Urothelium cell line (cell line): ENCODE measurements at places on chromosomes 1 and 21.

DNA sequence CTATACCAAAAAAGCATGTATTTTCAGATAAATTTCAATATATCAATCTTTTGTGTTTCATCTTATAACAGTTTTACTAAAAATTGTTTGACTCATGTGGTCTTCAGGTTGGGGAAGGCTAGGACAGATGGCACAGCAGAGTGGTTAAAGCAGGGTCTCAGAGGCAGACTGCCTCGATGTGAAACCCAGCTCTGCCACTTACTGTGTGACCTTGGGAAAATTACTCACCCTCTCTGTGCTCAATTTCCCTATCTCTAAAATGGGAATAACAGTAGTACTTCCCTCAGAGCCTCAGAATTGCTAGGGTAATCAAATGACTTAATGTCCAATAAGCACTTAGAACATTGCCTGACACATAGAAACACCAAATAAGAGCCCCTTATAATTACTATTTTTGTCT, 262.1 kb upstream of the FMN2 start:
- no peak for DNase-seq

GRCh38 chr1:231016966-231017365, 23.1 kb downstream of the FAM89A start:
- DNase-seq = no peak

GRCh38 chr1:51442198-51442597, 76.9 kb downstream of the EPS15 start:
- DNase-seq = no peak

- DNase-seq = no peak
Observed at GRCh38 chr1:115539061-115539460, 102.7 kb upstream of the VANGL1 start.

DNA sequence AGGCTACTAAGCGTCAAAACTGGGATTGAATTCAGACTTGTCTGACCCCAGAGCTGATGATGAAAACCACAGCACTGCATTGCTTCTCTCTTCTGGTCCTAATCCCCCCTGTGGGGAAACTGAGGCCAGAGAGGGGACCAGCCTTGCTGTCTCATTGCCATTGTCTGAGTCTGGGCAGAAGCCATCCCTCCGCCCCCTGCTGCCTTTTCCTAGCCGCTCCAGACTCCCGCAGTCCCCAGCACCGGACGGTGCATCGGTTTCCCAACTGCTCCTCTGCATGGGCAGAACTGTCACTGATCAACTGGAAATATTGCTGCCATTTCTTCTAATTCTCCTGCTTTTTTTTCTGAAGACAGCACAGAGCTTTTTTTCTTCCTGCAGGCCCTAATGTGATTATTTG, 157.4 kb downstream of the ACTL8 start:
- DNase-seq = no peak

GRCh38 chr1:19636065-19636464, 8.0 kb upstream of the NBL1 start:
- no peak for DNase-seq

DNA sequence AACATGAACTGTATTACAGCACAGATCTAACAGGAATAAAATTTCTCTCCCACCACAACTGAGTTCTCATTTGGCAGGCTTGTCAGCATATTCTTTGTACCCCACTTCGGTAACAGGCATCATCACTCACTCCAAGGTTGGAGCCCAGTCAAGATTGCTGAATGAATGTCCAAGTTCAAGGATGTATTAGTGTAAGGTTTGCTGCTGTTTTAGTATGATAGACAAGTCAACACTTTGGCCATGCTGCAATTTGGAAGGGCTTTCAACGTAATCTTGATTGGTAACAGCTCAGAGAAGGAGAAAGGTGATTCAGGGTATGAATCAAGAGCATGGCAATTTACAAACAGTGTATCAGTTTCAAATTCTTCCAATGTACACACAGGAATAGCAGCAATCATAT, 6.8 kb downstream of the SSX2IP start:
- DNase-seq = no peak

DNA sequence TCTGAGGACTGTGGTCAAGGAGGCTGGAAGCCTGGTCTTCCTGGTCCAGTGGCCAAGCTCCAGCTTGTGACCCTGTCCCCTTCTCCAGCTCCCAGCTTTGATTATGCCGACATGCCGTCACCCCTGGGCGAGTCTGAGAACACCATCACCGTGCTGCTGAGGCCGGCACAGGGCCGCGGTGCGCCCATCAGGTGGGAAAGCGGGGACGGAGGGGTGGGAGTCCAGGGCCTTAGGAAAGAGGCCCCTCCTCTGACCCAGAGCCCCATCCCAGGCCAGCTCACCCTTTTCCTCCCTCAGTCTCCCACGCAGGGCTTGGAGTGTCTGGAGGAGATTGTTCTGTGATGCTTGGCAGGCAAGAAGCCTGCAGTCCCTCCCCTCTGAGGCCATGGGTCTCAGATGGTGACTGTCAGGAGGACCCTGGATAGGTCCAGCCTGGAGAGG, 43.6 kb downstream of the PTPRU start:
- no peak for DNase-seq

GRCh38 chr1:184188037-184188436, 136.5 kb downstream of the TSEN15 start:
- no peak for DNase-seq

DNA sequence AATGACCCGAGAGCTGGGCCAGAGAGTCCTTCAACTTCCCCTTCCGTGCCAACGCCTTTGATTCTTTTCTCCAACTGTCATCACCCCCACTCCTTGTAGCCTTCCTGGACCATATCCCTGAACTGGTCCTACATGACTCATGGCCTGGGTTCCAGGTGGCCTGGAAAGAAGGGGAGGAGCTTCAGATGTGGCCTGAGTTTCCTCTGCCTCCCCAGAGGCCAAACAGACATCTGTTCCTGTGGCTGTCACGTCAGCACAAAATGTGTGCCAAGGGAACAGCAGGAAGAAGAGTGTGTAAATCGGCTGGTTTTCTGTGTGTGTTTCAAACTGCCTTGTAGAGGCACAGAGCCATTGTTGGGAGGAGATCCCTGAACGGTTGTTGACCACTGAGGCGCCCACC, 24.9 kb upstream of the KIRREL1 start:
- DNase-seq = peak; percentile 72

DNA sequence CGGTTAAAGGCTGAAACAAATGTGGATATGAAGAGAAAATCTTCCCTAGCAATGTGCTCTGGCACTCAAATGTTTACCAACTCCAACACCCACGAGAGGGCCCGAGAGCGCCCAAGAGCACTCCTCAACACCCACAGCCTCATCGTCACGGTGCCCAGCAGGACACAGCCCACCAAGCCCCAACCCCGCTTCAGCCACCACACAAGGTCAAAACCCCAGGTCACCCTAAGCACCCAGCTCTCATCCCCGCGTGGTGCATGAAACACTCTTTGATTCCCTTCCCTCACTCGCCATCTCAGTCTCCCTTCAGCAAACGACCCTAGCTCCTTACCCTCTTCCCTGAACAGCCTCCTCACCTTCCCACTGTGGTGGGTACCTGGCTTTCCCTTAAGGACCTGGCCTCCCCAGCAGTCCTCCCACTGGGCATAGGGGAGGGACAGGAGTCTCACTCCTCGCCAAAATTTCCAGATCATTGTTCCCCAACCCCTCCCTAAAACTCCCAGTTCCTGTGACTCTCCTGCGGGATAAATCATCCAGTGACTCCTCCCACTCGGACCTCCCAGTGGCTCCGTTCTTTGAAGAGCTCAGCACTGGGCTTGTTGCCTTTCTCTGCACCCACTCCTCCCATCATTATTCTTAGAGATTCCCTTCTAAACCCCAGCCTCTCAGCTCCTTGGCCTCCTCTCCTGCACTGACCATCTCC, 170.4 kb upstream of the SYT6 start:
- no peak for DNase-seq

DNA sequence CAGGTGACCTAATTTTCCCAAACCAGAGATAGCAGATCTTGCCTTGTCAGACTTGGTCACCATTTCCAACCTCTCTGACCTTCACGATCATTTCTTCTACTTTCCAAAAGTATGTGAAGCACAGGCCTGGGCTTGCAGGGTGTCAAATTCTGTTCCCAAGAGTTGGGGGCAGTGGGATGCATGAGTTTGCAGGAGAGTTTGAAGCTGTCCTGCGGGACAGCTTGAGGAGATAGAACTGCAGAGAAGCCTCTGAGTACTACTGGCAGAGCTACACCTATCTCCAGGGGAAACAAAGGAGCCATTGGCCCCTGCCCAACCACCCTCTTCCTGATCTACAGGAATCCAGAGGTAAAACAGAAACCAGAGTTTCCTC, 11.3 kb downstream of the TXNIP start:
- DNase-seq = no peak

DNA sequence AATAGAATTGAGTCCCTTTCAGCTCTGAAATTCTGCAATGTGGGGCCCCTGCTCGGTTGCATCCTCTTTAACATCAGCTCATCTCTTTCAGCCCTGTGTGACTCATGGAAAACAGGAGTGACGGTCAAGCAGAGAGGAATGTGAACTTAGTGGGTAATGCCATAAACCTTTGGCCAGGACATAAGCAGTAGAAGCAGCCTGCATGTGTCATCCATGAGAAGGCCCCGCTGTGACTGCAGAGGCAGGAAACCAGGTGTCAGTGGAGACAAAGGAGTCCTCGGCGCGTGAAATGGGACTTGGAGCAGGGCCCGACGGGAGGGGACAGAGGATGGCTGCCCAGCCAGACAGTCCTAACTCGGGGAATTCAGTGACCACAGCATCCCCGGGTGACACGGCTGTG, 21.1 kb upstream of the EPHB2 start:
- peak; percentile 88 for DNase-seq

DNA sequence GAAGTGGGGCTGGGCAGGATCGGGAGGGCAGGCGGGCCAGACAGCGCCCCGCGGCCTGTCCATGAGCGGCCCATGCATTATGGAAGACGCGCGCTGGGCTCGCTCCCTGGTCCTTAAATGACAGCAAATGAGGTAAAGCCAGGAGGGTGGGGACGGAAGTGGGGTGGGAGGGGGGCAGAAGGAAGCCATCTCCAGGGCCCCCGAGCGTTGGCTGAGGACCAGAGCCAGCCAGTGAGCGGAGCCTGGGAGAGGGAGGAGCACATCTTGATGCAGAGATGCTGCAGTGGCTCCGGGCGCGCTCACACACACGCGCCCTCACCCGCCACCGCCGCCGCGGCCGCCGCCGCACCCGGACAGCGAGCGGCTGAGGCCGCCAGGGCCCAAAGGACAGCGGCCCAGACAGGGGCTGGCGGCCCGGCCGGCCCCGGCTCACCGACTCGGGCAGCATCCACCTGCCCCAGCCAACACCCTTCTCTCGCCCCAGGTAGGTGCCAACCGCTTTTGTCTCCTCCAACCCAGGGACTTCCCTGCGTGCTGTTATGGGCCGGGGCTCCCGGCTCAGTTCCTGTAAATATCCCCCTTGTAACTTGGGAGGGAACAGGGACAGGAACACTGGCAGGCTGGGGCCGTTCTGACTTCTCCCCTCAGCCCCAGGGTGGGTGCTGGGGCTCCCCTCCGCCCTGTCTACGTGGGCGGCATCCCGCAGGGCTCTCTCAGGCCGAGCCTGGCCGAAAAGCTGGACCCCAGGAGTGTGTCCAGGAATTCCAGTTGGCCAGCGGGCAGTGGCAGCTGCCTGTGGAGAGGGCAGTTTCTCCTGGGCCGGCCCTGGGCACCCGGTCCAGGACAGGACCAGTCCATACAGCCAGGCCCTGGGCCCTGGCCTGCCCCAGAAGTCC, at the start of gene CNTN2:
TSS of gene CNTN2 (plus strand) at position 302 of the 896 bp plus-strand sequence. CDS start 9,974 bp downstream, outside the sequence.
- DNase-seq = no peak

DNA sequence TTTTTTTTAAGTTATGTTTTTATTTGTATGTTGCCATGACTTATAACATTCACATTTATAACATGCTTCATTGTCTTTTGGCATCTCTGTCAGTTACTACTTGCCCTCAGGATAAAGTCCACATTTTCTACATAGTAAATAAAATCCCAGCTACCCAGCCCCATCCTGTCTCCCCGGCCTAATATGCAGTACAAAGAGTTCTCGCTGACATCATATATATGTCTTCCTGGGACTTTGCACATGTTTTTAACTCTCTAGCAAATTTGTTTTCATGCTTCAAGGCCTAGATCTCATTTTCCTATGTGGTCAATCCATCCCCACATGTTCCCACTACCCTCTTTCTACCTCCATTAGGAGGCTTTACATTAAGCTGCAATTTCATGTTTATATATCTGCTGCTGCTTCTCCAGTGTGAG, 33.0 kb upstream of the IVNS1ABP start:
- no peak for DNase-seq

- no peak for DNase-seq
Observed at GRCh38 chr1:32221581-32221979, 573 bp downstream of the TMEM234 start.

DNA sequence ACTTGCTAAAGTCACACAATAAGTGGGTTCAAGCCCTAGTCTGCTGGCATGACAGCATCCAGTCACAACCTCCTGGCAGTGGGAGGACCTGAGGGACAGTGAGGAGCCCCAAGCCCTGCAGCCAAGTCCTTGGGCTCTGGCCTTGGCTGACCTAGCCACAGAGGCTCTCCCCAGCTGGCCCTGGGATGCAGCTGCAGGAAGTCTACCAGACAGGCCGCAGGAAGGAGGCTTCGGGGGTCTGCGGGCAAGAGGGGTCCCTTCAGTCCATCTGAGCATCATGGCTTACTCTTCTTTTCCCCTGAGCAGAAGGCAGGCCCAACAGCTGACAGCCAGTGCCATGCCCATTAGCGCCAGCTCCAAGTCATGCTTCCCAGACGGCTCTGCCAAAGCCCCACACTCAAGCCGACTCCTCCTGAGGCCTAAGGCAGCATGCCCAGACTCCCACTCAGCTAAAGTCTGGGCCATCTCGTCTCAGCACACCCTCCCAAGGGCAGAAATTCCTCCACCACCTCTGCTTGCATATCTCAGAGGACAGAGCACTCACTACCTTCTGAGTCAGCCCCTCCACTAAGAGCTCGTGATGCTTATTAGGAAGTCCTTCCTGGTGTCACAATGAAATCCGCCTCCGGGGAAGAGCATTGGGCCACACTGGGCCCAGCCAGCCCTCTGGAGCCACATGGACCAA, 20.1 kb downstream of the SLC1A7 start:
- DNase-seq = peak; percentile 40

- no peak for DNase-seq
Observed at GRCh38 chr1:243980471-243980870, 70.6 kb upstream of the ZBTB18 start.

- DNase-seq = no peak
Observed at GRCh38 chr1:7447736-7448135, 323.4 kb upstream of the VAMP3 start.

GRCh38 chr1:33819913-33820311, 44.0 kb upstream of the HMGB4 start:
- no peak for DNase-seq

GRCh38 chr21:34565238-34565637, 49.7 kb downstream of the RCAN1 start:
- no peak for DNase-seq

- DNase-seq = no peak
Observed at GRCh38 chr1:186740324-186740723, 60.1 kb upstream of the PTGS2 start.

GRCh38 chr1:167109125-167109524, 15.2 kb downstream of the STYXL2 start:
- DNase-seq = no peak

DNA sequence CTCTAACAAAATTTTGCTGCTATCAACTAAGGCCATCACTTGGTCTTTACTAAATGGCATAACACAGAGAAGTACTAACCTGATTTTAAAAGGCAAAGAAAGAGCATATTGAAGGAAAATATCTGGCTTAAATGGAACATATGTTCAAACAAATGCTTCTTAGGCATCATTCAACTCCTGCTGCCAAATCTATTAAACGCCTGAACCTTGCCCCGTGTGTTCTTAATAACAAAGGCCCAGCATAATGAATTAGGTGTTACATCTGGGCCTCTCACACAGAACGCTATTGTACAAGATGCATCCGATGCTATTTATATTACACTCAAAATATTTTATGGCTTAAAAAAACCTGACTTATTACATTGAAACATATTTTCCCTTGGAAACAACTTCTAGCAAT, 48.4 kb downstream of the B3GALNT2 start:
- no peak for DNase-seq
